Epithelial cell of alveolus of lung (primary cell): ENCODE measurements at places on chromosomes 5 and 9. TPM values are rescaled to one million over a fixed set of nuclear protein-coding genes. Genes with fewer than 3 reads are reported as not detected.

Gene NRG2
- under 0.01 TPM in 1 of 2 replicates, not detected in the other for total RNA-seq

Gene PCDHGB4
- total RNA-seq: 3.7 and 9.3 TPM in 2 replicates

Gene PRRX2
- total RNA-seq: 1.4 and 31.1 TPM in 2 replicates

Gene TMEFF1
- total RNA-seq: 1.2 and 1.4 TPM in 2 replicates

Gene EXD3
- total RNA-seq: 4.8 and 9.7 TPM in 2 replicates

Gene SIT1
- not detected in 2 replicates for total RNA-seq

Gene TERT
- not detected in 2 replicates for total RNA-seq

Gene HRCT1
- total RNA-seq: 0.13 and 3.4 TPM in 2 replicates

Gene SCGB3A1
- 1.0 TPM in 1 of 2 replicates, not detected in the other for total RNA-seq

Gene ROR2
- total RNA-seq: 16.3 and 79.0 TPM in 2 replicates

Gene HBEGF
- total RNA-seq: 2.9 and 18.6 TPM in 2 replicates

Gene ADAMTSL2
- 0.26 and 2.4 TPM in 2 replicates for total RNA-seq

Gene FOXI1
- not detected in 2 replicates for total RNA-seq

Gene LOX
- 123 and 125 TPM in 2 replicates for total RNA-seq

Gene ZER1
- total RNA-seq: 20.2 and 56.1 TPM in 2 replicates

Gene SLC6A18
- total RNA-seq: not detected in 2 replicates

Gene LAMC3
- 1.8 and 3.7 TPM in 2 replicates for total RNA-seq

Gene FBLL1
- 0.26 TPM in 1 of 2 replicates, not detected in the other for total RNA-seq

Gene RABL6
- 57.3 and 90.6 TPM in 2 replicates for total RNA-seq

Gene SUSD1
- total RNA-seq: 15.0 and 18.2 TPM in 2 replicates

Gene INSL4
- total RNA-seq: not detected in 2 replicates
